Temporal lobe (tissue), 4 donors: ENCODE measurements at places on chromosomes 6 and 20. TPM values are rescaled to one million over a fixed set of nuclear protein-coding genes. Genes with fewer than 3 reads are reported as not detected.

Gene MYLK2
- total RNA-seq, result 1.2 TPM

Gene PRIM2
- 14.3 TPM for total RNA-seq

Gene ARMH2
- total RNA-seq, result not detected

Gene TSHZ2
- total RNA-seq, result 2.0 TPM

Gene CCND3
- 13.0 TPM for total RNA-seq

Gene ARHGAP40
- not detected for total RNA-seq

Gene NKX2-4
- total RNA-seq, result not detected

Gene ADTRP
- total RNA-seq, result 0.98 TPM

Gene SLC24A3
- total RNA-seq, result 21.4 TPM

Gene TDRD6
- 0.74 TPM for total RNA-seq

Gene BRD2
- total RNA-seq, result 68.6 TPM

Gene WFDC10A
- total RNA-seq, result not detected

Gene CPNE5
- 12.3 TPM for total RNA-seq

Gene CDS2
- total RNA-seq, result 54.3 TPM

Gene SDHAF4
- 18.2 TPM for total RNA-seq

Gene OR14J1
- not detected for total RNA-seq

Gene RSPO3
- 34.4 TPM for total RNA-seq

Gene SNPH
- 13.5 TPM for total RNA-seq

Gene PAX1
- not detected for total RNA-seq

Gene PPIL4
- total RNA-seq, result 31.0 TPM

Gene CLPSL1
- not detected for total RNA-seq

Gene GINM1
- 19.7 TPM for total RNA-seq

Gene ENPP3
- 0.25 TPM for total RNA-seq

Gene RHAG
- 0.49 TPM for total RNA-seq

Gene CST2
- total RNA-seq, result not detected

Gene KCNG1
- total RNA-seq, result 18.2 TPM

Gene PPP1R16B
- 10.1 TPM for total RNA-seq

Gene PGC
- total RNA-seq, result 0.49 TPM
